Keratinocyte (primary cell): ENCODE measurements at places on chromosomes 2 and 18. TPM values are rescaled to one million over a fixed set of nuclear protein-coding genes. Genes with fewer than 3 reads are reported as not detected.
A peak's percentile ranks its signal among the peaks of the same experiment; 100 is the strongest.

GRCh38 chr2:134161170-134161547 is 92.7 kb upstream of the MGAT5 start:
- DNase-seq, result no peak
- H3K27ac ChIP-seq, result no peak overlapping the region
- no peak overlapping the region for H3K4me3 ChIP-seq
- peaks cover 11% of the 10 kb centered on the region for H3K4me1 ChIP-seq
- H3K27me3 ChIP-seq, result no peaks in the 10 kb centered on the region

DNA sequence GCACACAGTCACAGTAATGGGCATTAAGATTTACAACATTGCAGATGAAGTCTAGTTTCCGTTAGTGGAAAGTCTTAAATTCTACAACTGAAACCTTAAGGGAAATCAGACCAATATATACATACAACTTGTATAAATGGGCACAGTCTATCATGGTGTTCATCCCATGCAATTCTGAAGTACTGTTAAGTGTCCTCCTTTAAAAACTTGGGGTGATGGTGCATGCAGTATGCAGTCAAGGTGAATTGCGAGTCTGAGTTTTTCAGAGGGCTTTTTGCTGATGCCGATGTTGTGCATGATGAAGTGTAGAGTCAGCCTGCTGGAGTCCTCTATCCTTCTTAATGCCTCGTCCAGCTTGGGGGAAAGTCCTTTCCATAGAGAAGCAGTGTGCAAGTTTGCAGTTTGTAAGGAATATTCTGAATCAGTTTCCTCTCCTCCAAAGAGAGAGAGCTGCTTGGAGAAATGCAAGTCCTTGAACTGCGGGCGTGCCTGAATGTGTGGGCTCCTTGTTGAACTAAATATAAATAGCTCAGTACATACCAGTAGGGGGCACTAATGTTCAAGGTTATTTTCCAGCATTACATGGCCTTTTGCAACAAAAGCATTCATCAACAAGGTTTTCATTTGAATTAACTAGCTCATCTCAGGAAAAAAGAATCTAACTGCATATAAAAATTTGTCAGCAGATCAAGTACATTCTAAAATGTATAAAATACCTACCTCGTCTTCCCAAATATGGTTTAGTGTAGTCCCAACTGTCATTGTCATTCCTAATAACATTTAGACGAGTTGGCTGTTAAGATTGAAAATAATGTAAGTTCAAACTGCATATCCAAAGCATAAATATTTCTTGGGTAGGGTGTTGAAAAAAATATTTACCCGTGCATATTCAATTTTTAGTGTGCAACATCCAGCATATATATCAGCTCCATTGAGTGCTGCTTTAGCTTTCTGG is 21.3 kb downstream of the HNRNPLL start:
- DNase-seq, result peak; percentile 36
- H3K27me3 ChIP-seq, result no peaks in the 10 kb centered on the region
- H3K36me3 ChIP-seq, result peaks cover under 1% of the 10 kb centered on the region
- H3K4me1 ChIP-seq, result no peaks in the 10 kb centered on the region

DNA sequence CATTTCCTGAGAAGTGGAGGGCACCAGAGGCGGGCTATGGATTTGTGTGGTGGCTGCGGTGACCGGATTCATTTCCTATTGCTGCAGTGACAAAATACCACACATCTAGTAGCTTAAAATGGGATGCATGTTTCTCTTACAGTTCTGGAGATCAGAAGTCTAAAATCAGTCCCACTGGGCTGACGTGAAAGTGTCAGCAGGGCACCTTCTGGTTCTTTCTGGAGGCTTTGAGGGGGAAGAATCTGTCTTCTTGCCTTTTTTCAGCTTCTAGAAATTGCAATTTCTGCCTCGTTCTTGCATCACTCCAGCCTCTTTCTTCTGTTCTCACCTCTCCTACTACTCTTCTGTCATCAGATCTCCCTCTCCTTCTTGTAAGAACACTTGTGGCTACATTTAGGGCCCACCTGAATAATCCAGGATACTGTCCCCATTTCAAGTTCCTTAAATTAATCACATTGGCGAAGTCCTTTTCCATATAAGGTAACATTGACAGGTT is 111.2 kb downstream of the MARCHF4 start:
- no peak for DNase-seq
- H3K4me3 ChIP-seq, result no peak overlapping the region
- no peaks in the 10 kb centered on the region for H3K36me3 ChIP-seq
- no peaks in the 10 kb centered on the region for H3K4me1 ChIP-seq

DNA sequence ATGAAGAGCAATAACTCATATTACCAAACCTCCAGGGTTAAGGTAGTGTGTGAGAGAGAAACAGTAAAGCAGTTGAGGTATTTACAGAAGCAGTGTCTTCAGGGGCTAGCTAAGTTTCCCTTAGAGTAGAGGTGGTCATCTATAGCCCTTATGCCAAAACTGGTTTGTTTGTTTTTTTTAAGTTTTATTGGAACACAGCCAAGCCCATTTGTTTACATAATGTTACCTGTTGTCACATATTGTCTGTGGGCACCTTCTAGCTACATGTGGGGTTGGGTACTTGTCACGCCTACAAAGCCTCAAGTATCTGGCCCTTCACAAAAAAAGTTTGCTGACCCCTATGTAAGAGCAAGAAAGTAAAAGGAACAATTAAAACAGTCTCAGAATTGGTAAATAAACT is 39.4 kb downstream of the ACTR2 start:
- no peaks in the 10 kb centered on the region for H3K4me1 ChIP-seq
- no peak overlapping the region for H3K4me3 ChIP-seq
- no peaks in the 10 kb centered on the region for H3K27me3 ChIP-seq
- no peak overlapping the region for H3K27ac ChIP-seq
- peaks cover 16% of the 10 kb centered on the region for H3K36me3 ChIP-seq

- peaks cover 30% of the 10 kb centered on the region for H3K4me1 ChIP-seq
- peaks cover 17% of the 10 kb centered on the region for H3K36me3 ChIP-seq
- no peak overlapping the region for H3K4me3 ChIP-seq
- DNase-seq, result no peak
- no peak overlapping the region for H3K27ac ChIP-seq
Measured at GRCh38 chr2:234980451-234981187, 28.8 kb downstream of the SH3BP4 start.

DNA sequence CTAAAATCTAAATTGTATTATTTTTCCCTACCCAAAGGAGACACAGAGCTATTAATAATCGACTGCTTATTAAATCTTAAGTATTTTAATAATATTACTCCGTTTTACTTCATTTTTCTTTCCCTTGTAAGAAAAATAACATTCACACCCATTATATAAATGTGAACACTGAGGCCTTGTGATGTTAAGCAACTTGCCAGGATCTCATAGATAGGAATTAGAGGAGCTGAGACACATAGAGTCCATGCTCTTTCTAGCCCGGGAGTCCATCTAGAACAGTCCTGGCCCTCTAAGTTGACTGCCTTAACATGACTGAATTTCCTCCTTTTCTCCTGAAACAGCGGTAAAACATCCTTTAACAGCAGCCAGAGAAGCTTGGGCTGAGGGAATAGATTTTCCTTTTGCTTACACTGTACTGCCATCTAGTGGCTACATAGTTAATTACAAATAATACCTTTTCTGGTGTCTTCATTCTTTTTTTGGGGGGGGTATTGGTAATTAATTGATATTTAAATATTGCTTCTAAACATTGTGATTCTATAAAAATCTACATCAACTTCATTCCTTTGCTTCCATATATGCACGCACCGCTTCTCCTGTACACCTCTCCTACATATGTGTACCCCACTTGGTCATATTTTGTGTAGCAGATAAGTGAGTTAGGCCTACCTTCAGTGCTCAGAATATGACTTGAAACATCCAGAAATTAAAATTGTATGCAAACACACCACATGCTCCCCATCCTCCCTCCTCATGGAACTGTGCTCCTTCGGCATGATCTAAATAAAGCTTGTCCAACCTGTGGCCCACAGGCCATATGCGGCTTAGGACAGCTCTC is 125.8 kb upstream of the HNMT start:
- H3K27me3 ChIP-seq, result no peaks in the 10 kb centered on the region
- no peak overlapping the region for H3K27ac ChIP-seq
- H3K36me3 ChIP-seq, result no peaks in the 10 kb centered on the region
- no peaks in the 10 kb centered on the region for H3K4me1 ChIP-seq
- DNase-seq, result no peak

- no peaks in the 10 kb centered on the region for H3K27me3 ChIP-seq
- H3K4me1 ChIP-seq, result no peaks in the 10 kb centered on the region
- no peak overlapping the region for H3K27ac ChIP-seq
- DNase-seq, result no peak
Measured at GRCh38 chr18:13409997-13410396, 191.4 kb downstream of the LDLRAD4 start.

DNA sequence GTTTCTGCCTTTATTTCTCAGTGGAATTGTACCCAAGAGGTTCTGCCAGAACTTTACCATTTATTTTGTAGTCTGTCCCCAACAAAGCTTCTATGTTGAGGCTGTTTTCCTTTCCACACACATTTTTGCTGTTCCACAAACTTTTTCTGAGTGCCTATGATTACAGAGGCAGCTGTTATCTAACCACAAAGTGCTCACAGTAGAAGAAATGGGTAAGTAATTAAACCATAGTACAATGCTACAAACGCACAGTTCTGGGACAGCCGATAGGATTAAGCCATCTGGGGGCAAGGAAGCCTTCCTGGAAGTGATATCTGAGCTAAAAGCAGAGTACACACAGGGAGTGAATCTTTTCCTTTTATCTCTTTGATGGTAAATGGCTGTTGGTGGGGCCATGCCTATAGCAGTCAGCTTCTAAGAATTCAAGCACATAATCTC is 3.9 kb upstream of the MGAT4A start:
- no peak for DNase-seq
- no peaks in the 10 kb centered on the region for H3K36me3 ChIP-seq
- no peak overlapping the region for H3K27ac ChIP-seq
- peaks cover 5% of the 10 kb centered on the region for H3K27me3 ChIP-seq
- H3K4me1 ChIP-seq, result peaks cover 12% of the 10 kb centered on the region
- H3K4me3 ChIP-seq, result no peak overlapping the region

- H3K27me3 ChIP-seq, result no peaks in the 10 kb centered on the region
- H3K4me3 ChIP-seq, result no peak overlapping the region
- H3K27ac ChIP-seq, result no peak overlapping the region
- H3K36me3 ChIP-seq, result peaks cover 6% of the 10 kb centered on the region
- DNase-seq, result no peak
- no peaks in the 10 kb centered on the region for H3K4me1 ChIP-seq
Measured at GRCh38 chr18:36623681-36624190, 205.1 kb downstream of the TPGS2 start.

DNA sequence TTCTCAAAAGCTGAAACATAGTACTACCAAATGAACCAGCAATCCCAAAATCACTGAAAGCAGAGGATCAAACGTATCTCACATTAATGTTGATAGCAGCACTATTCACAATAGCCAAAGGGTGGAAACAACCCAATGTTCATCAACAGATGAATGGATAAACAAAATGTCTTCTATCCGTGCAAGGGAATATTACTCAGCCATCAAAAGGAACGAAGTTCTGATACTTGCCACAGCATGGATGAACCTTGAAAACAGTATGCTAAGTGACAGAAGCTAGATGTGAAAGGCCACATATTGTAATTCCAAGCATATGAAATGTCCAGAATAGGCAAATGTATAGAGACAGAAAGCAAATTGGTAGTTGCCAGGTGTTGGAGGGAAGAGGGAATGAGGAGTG is 57.0 kb upstream of the CHMP1B start:
- no peak overlapping the region for H3K4me3 ChIP-seq
- no peaks in the 10 kb centered on the region for H3K27me3 ChIP-seq
- H3K36me3 ChIP-seq, result no peaks in the 10 kb centered on the region
- DNase-seq, result no peak

DNA sequence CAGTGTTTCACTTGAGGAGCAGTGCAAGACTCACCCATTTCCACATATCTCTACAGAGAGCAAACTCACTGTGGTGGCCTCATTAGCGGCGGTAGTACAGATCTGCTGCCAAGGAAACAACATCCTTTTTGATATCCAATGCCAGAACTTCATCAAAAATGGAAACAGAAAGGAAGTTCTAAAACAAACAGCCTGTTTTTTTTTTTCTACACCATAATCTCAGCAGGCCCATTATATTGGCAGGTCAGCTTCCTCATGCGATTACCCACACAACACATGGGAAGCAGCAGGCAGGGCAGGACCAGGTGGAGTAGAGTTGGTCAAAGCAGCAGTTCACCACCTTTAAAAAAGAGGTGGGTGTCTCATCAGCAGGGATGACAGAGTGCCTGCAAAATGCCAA is 678.9 kb upstream of the CELF4 start:
- peaks cover 25% of the 10 kb centered on the region for H3K4me1 ChIP-seq
- no peaks in the 10 kb centered on the region for H3K27me3 ChIP-seq
- H3K27ac ChIP-seq, result no peak overlapping the region
- DNase-seq, result no peak

- no peaks in the 10 kb centered on the region for H3K36me3 ChIP-seq
- peaks cover 25% of the 10 kb centered on the region for H3K4me1 ChIP-seq
- no peaks in the 10 kb centered on the region for H3K27me3 ChIP-seq
- DNase-seq, result no peak
- no peak overlapping the region for H3K4me3 ChIP-seq
Measured at GRCh38 chr18:57733861-57734260, 69.3 kb downstream of the ATP8B1 start.

DNA sequence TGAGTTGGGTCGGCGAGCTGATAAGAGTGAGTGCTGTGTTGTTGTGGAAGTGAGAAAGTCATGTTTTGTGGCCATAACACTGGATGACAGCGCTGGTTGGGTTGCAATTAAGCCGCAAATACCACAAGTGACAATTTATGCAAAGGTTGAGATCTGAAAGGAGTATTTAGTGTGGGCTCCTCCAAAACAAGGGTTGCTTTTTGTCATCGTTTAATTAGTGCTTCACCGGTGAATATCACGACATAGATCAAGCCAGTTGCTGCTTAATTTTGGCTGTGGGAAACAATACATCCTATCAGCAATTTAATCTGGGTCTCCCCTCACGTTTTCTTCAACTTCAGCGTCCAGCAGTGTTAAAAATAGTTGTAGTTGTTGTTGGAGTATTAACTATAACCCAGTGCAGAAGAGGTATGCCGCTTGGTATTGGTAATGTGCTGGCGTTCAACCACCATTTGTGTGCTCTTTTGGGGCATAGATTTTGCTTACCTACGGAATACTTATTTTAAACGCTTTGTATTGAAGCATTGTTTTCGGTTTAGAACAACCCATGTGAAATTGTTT is 662 bp downstream of the ACVR2A start:
- no peak for DNase-seq
- H3K4me3 ChIP-seq, result peak overlapping the region; percentile 85
- no peaks in the 10 kb centered on the region for H3K27me3 ChIP-seq

DNA sequence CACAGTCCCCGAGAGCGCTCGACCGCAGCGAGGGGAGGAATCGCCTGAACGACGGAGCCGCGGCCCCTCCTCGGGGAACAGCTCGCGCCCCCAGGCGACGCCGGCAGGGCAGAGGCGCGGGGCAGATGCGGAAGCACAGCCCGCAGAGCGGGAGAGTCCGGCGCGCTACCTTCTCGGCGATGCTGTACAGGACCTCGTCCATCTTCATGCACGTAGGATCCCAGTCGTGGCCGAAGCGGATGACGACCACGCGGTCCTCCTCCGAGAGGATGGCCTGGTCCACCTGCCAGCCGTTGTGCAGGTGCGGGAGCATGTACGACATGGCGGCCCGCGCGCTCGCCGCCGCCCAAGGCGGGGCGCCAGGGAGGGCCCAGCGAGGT is 302 bp downstream of the TXNL4A start:
- peak overlapping the region; percentile 77 for H3K27ac ChIP-seq
- no peaks in the 10 kb centered on the region for H3K27me3 ChIP-seq
- H3K36me3 ChIP-seq, result peaks cover 6% of the 10 kb centered on the region
- no peak for DNase-seq
- peak overlapping the region; percentile 99 for H3K4me3 ChIP-seq
- peaks cover 13% of the 10 kb centered on the region for H3K4me1 ChIP-seq

Gene ADAM23
- 1.3 to 3.1 TPM (median 1.8 TPM) in 3 replicates for polyA plus RNA-seq

Gene GYPC
- not detected in 3 replicates for polyA plus RNA-seq

Gene CYTIP
- polyA plus RNA-seq, result 0.06 to 0.21 TPM in 2 of 3 replicates, not detected in the other

Gene CYS1
- polyA plus RNA-seq, result 0.14 to 0.52 TPM (median 0.48 TPM) in 3 replicates

Gene SCTR
- polyA plus RNA-seq, result not detected in 3 replicates

Gene STK36
- 17.3 to 25.4 TPM (median 19.0 TPM) in 3 replicates for polyA plus RNA-seq

Gene SKOR2
- polyA plus RNA-seq, result not detected in 3 replicates

Gene ATP6V1B1
- polyA plus RNA-seq, result 0.13 TPM in 1 of 3 replicates, not detected in the others

Gene PROKR1
- 0.01 TPM in 1 of 3 replicates, not detected in the others for polyA plus RNA-seq
